ENCODE measurements at places on chromosomes 6 and 20. TPM values are rescaled to one million over a fixed set of nuclear protein-coding genes. Genes with fewer than 3 reads are reported as not detected.

The SRMS gene
- not detected for polyA plus RNA-seq

The CRIP3 gene
- polyA plus RNA-seq, result 1.8 TPM

The KIF25 gene
- polyA plus RNA-seq, result 0.96 TPM

The FAM217A gene
- not detected for polyA plus RNA-seq

The TCF15 gene
- 0.15 TPM for polyA plus RNA-seq

The CLPSL1 gene
- polyA plus RNA-seq, result not detected

The PBOV1 gene
- polyA plus RNA-seq, result not detected

The OR2H1 gene
- polyA plus RNA-seq, result not detected

The TFAP2A gene
- polyA plus RNA-seq, result 0.12 TPM

The BMP7 gene
- polyA plus RNA-seq, result 0.07 TPM

The RHAG gene
- not detected for polyA plus RNA-seq

The CRYBG1 gene
- 1.5 TPM for polyA plus RNA-seq

The C6orf52 gene
- polyA plus RNA-seq, result 0.73 TPM

The LPIN3 gene
- polyA plus RNA-seq, result 12.5 TPM

The STK4 gene
- 8.3 TPM for polyA plus RNA-seq

The TRIM31 gene
- not detected for polyA plus RNA-seq

The PTPRT gene
- 0.01 TPM for polyA plus RNA-seq

The DHX16 gene
- 27.4 TPM for polyA plus RNA-seq

The SSTR4 gene
- not detected for polyA plus RNA-seq

The PERP gene
- 11.6 TPM for polyA plus RNA-seq

The GUCA1A gene
- polyA plus RNA-seq, result not detected

The HUS1B gene
- not detected for polyA plus RNA-seq

The PPP1R16B gene
- polyA plus RNA-seq, result 2.5 TPM

The TSBP1 gene
- polyA plus RNA-seq, result not detected

The ERVFRD-1 gene
- 0.78 TPM for polyA plus RNA-seq

The WASF1 gene
- polyA plus RNA-seq, result 40.6 TPM
